Heart right ventricle (tissue), 16 donors: ENCODE measurements at places on chromosomes 1 and 21. TPM values are rescaled to one million over a fixed set of nuclear protein-coding genes. Genes with fewer than 3 reads are reported as not detected.

DNA sequence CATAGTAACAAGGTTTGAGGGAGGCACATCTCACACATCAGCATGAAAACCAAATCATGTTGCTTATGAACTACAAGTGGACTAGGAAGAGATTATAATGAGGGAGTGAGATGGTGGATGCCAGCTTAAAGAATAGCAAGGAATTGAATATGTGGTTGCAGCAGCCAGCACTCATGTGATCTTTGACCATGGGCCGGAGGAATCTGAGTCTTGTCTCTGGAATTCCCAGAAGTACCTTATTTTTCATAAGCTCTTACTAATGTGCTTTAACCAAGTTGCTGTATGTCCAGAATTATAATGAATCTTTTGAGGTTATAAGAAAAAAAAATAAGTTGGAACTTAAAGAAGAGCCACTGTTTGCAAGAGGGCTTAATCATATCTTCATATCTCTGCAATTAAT lies 97.0 kb downstream of the DISP1 start:
- no peak for DNase-seq

GRCh38 chr1:165423136-165423535 lies 21.8 kb downstream of the RXRG start:
- DNase-seq, result no peak

DNA sequence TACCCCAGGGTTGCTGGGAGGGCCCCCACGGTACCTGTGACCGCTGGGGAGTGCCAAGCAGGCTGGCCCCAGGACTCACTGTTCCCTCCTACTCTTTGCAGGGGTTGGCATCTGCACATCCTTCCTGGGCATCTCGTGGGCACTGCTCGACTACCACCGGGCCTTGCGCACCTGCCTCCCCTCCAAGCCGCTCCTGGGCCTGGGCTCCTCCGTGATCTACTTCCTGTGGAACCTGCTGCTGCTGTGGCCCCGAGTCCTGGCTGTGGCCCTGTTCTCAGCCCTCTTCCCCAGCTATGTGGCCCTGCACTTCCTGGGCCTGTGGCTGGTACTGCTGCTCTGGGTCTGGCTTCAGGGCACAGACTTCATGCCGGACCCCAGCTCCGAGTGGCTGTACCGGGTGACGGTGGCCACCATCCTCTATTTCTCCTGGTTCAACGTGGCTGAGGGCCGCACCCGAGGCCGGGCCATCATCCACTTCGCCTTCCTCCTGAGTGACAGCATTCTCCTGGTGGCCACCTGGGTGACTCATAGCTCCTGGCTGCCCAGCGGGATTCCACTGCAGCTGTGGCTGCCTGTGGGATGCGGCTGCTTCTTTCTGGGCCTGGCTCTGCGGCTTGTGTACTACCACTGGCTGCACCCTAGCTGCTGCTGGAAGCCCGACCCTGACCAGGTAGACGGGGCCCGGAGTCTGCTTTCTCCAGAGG lies 6.8 kb downstream of the XKR8 start:
- DNase-seq, result no peak

DNA sequence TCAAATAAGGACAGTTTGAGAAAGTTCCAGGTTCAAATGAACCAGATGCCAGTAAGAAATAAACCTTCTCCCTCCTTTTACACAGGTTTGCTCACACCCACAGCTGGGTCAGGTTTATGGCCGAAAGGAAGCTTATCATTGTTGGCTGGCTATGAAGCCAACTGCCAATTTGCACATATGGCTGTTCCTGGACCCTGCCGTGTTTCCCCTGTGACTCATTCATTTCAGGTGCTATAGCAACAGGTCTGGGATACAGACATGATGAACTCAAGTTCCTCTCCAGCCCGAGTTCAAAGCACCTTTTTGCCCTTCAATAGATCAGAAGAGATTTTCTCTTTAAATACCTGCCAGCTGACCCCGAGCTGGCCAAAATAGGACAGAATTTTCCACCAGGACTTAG lies 134.4 kb upstream of the SMYD2 start:
- no peak for DNase-seq

GRCh38 chr1:102896286-102896685 lies 212.0 kb downstream of the COL11A1 start:
- no peak for DNase-seq

Gene OVAAL
- total RNA-seq, result 4.3 TPM
